ENCODE measurements at places on chromosomes 2 and 18. TPM values are rescaled to one million over a fixed set of nuclear protein-coding genes. Genes with fewer than 3 reads are reported as not detected.

CCDC102B gene
- polyA plus RNA-seq: 6.1 TPM

SERPINB4 gene
- not detected for polyA plus RNA-seq

SERPINB3 gene
- polyA plus RNA-seq: not detected

PPP1R1C gene
- polyA plus RNA-seq: 1.5 TPM

ALPG gene
- polyA plus RNA-seq: 0.05 TPM

DUSP11 gene
- 36.9 TPM for polyA plus RNA-seq

MAL gene
- 267 TPM for polyA plus RNA-seq

MPP4 gene
- 0.16 TPM for polyA plus RNA-seq

MLPH gene
- 3.3 TPM for polyA plus RNA-seq

DNA sequence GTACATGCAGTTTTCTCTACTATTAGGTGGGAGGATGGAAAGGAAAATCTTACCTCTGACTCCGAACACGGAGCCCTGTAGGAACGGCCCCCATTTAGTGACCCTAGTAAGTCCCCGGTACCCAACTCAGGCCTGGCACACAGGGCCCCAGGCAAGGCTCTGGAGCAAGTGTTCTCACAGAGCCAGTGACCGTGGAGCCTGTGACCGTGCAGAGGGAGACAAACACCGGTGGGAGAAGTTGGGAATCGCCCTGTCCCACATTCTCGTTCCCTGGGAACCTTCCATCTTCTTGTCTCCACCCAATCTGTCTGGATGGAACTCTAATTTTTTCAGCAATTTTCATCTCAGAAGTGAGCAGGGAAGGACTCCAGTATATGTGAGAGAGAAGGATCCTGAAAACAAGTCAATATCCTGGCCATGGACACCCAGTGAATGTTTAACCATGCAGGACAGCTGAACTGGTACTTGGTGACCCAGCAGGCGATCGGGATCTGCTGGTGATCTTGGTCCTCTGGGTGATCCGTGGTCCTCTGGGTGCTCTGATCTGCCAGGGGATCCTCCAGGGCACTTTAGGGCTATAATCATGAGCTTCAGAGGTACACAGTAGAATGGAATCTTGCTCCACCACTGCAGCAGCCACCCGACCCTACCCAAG lies 348.6 kb upstream of the ID2 start:
- no peak for DNase-seq

DNA sequence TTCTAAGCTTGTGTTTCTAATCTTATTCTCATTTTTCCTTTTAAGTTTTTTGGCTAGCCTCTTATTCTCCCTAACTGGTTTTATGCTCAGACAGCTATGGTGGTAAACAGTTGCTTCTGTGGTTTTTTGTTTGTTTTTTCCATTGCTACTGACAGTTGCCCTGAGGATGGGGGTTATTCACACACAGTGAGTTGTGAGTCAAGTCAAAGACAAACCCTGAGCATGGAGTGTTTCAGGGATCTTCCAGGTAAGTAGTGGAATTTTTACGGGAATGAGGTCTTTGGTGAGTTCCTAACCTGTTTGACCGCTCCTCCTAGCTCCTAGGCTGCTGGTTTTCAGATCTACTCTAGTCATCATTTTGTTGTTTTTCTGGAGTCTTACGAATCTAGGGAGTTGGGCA lies 162.8 kb downstream of the ZNF407 start:
- DNase-seq: no peak

- no peak for DNase-seq
Measured at GRCh38 chr18:28167835-28168349, 9.0 kb downstream of the CDH2 start.

GRCh38 chr2:68333931-68334330 lies 14.2 kb upstream of the CNRIP1 start:
- no peak for DNase-seq

DNA sequence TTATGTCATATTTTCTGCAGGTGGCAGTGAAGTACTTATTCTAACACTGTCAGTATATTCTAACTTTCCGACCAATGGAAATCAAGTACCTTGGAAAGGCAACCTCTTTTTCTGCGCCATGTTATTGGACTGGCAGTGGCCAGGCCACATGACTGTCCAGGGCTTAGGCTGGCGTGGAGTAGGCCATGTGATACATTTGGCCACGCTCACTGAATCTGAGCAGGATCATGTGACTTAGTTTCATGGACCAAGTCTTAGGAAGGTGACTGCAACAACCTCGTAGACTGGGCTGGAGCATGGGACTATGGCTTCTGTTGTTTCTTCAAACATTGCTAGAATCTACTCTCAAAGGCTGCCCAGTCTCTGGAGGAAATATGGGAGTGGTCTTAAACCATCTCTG lies 60.4 kb upstream of the HAAO start:
- DNase-seq: no peak

DNA sequence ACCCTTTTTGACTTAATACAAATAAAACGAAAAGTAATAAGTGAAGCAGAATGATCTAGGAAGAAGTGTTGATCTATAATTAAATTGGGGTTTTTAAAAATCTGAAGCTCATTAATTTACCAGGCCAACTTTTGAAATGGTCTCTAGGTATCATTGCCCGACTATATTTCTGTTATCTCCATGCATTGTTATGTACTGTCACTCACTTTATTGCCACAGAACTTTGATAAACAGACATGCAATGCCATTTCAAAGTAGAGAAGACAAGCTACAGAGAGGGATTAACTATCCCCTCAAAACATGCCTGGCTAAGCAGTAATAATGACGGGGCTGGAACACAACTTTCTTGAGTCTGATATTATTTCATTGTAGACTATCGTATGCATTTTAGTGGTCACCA lies 147.6 kb upstream of the ITGA4 start:
- no peak for DNase-seq

GRCh38 chr2:199707593-199708185 lies 143.3 kb downstream of the FTCDNL1 start:
- DNase-seq: no peak

- DNase-seq: no peak
Measured at GRCh38 chr2:170235860-170236679, 58.1 kb downstream of the MYO3B start.

GRCh38 chr2:20438334-20439192 lies 8.3 kb upstream of the RHOB start:
- DNase-seq: no peak

DNA sequence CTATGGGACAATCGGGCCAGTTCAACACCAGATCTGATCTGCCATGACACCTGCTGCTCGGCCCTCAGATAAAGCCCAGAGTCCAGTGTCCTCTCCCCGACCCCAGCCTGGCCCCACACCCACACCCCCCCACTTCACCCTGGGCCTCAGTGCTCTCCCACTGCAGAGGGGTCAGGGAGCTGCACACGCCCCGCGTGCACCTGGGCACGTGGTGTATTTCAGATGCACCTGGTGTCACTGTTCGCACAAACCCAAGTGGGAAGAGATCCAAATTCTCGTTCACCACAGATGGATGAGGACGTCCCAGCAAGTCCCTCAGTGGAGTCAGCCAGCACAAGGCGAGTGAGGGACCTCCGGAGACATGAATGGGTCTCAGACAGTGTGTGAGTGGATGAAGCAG lies 161.3 kb downstream of the RTP5 start:
- DNase-seq: no peak

GRCh38 chr2:201444746-201445465 lies 6.4 kb downstream of the TRAK2 start:
- no peak for DNase-seq

DNA sequence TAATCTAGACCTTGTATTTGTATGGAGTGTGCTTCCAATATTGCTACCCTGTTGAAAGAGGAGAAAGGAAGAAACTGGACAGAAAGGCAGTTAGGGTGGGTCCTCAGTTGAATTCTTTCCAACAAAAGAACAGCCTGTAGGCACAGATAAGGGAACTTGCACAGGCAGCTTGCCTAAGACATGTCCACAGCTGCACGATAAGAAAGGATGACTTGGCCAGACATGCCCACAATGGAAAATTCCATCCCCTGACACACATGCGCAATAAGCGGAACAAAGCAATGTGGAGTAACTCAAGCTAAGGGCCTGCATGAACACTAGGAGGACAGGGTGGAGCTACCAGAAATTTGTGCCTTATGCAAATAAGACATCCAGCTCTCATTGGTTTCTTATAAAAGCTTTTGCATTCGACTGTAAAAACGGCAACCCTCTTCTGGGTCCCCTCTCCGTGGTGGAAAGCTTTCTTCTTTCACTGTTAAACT lies 1084.7 kb upstream of the NXPH2 start:
- no peak for DNase-seq

- no peak for DNase-seq
Measured at GRCh38 chr2:566379-567313, 110.6 kb downstream of the TMEM18 start.

DNA sequence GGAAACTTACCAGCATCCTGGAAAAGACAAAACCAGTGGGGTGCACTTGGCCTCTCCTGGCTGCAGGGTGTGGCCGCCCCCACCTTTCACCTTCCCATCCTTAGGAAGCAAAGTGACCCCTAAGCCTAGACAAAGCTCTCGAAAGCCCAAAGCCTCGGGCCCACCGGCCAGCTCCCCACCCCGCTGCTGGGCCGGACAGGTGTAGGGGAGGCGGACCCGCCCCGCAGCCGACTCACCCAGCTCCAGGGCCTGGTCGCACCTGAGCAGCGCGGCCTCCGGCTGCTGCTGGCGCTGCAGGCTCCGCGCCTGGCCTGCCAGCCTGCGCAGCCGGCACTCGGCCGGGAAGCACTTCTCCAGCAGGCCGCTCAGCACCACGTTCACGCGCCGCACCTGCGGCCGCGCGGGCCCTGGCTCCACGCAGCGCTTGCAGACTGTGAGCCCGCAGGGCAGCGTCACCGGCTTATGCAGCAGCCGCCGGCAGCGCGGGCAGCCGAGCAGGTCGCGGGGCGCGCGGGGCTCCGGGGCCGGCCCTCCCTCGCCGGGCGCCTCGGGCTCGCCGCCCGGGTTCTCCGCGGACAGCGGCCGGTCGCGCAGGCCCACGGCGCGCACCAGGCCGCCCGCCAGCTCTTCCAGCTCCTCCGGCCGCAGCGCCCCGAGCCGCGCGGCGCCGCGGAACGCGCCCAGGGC lies 979 bp downstream of the LONRF2 start:
- DNase-seq: peak; percentile 48

DNA sequence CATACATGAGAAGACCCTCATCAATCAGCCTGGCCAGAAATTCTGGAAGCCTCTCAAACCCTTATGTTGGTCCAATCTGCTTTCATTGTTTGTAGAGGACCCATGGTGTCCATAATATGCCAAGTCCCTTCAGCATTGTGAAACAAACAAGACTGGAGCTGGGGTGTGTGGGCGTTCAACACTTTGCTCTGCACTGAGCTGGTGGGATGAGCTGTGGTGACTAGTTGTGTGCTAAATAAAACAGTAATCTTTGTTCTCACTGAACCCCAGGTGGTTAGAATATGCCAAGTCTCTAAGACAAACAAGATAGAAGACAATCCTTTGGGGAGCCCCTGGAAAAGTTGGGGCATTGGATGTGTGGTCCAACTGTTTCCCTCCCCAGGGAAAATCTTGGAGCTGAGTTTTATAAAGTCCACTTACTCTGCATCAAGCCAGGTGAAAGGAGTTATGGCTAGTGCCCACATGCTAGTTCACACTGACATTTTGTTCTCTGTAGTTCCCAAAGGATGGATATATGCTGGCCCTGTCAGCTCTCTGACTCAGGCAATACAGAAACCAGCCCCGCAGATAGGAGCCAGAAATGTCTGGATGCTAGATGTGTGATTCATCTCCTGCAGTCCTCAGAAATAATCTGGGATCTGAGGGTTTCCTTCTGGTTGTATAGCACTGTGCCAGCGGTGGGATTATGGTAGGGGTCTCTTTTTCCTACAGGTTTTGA lies 260.2 kb downstream of the TMX3 start:
- no peak for DNase-seq

GRCh38 chr2:26725521-26725820 lies 32.9 kb downstream of the KCNK3 start:
- DNase-seq: no peak

DNA sequence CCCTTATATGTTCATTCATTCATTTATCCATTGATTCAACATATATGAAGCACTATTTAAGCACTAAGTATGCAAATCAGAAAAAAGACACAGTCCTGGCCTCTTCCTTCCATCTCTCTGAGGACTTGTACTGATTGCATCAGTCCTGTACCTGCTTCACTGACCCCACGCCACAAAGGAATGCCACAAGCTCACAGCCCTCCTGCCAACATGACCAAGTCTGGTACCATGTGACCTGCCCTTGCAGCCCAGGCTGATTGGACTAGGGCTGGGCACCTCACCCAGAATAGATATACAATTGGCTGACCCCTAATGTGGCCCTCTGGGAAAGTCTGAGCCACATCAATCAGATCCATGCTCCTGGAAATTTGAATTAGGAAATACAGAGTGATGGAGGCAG lies 196.6 kb downstream of the AGPS start:
- no peak for DNase-seq

GRCh38 chr2:240407090-240407489 lies 28.4 kb upstream of the GPC1 start:
- no peak for DNase-seq

DNA sequence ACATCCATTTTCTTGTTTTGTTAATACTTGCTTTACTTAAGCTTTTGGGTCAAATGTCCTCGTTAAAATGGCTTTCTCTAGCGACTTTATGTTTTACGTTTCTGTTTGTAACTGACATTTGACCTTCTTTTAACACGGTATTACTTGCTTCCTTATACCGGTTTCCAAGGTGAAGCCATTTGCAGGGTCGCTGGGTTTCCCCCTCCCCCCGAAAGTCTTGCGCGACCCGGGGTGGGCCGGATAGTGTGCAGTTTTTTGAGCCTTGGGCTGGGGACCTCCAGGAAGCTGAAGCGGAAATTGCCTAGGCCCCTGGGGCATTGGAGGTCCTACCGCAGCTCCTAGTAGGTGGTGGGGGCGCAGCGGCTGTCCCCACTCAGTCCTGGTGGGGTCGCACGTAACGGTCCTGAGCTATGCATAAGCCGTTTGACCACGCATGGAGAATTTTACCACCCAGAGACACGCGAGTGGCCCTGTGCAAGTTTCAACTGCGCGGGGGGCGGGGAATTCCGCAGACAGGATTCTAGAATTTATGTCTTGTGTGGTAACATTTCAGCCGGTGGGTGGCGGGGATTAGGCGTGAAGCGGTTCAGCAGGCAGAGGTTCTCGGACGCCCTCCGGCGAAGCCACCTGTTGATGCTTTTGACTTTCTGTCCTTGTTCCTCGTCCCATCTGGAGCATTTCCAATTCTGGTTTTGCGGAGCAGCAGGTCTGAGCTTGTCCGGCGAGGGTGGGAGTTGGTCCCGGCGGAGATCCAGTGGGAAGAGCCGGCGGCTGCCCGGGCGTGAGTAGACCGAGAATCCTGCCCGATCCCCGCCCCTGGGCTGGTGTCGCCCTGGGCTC lies 2.4 kb downstream of the CFLAR start:
- DNase-seq: peak; percentile 68
